ENCODE measurements at places on chromosomes 7 and 10.

GRCh38 chr10:69345890-69346474 lies 67.7 kb downstream of the HK1 start:
- no peak for DNase-seq

DNA sequence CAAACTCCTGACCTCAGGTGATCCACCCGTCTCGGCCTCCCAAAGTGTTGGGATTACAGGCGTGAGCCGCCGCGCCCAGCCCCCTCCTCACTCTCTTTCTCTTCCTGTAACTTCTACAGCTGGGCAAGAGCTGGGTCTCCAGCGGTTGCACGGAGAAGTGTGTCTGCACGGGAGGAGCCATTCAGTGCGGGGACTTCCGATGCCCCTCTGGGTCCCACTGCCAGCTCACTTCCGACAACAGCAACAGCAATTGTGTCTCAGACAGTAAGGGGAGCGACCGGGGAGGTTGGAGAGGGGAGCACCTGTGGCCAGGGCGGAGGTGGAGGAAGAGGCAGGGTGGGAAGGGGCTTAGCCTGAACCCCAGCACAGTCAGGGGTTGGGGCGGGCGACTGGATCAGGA lies 41.4 kb downstream of the EPHB4 start:
- DNase-seq: no peak

- DNase-seq: no peak
These were observed 186.2 kb downstream of the CFTR start for GRCh38 chr7:117666031-117666430.

GRCh38 chr10:60230892-60231291 lies 158.8 kb downstream of the ANK3 start:
- no peak for DNase-seq

DNA sequence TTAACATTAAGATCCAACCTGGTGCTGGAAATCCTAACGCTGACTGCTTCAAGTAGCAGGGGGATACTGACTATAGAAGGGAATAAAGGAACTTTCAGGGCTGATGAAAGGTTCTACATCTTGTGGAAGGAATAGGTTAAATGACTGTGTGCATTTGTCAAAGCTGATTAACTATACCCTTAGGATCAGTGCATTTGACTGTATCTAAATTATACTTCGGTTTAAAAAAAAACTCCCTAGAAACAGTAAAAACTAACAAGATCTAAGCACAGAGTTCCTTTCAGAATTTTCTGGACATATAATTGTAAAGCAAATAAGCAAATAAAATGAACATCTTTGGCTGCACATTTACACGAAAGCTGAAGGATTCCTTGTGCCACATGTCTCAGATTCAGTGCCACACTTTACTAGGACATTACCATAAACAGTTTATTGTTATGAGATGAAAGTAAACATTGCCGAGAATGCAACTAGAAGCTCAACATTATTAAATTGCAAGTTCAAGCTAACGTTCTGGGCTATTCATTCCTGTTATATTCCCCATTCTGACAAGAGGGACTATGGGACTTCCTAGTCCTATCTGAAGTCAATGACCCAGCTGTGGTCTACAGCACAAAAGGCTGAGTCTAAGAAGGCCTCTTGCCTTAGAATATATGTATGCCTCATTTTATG lies 20.7 kb downstream of the ANK3 start:
- DNase-seq: no peak

DNA sequence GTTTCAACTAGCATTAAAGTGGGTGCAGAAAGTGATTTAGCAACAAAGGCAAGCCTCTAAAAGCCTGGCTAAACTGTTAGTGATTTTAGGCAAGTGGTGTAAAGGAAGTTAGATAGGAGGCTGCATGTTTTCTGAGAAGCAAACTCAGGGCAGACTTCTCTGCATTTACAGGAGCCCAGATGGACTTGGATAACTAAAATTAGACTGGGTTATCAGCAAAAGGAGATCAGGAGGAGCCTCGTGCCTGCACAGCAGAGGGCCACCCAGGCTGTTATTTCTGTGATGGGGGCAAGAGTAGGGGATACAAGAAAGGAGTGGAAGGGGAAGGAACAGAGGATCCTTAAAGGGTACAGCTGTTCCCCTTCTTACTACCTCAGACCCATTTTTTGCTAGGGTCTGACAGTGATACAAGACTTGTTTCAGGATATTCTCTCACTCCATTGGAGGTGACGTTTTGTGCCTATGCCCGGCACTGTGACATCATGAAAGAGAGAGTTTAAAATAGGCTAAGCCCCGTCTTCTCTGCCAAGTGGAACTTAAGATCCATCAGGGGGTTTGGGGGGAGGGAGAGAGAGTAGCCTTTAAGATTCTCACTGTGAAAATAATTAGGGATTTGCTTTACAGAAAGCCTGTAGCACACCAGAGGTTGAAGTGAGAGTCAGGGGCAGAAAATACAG lies 49.6 kb upstream of the PDCD4 start:
- no peak for DNase-seq

All from activated CD4-positive, alpha-beta T cell treated with anti-CD3 and anti-CD28 coated beads, Interleukin-2, amount 50 U/mL, for 16 hours (primary cell).